Body of pancreas (tissue), 4 donors: ENCODE measurements at places on chromosomes 6 and 20. TPM values are rescaled to one million over a fixed set of nuclear protein-coding genes. Genes with fewer than 3 reads are reported as not detected.

The KIFC1 gene
- not detected for total RNA-seq

GRCh38 chr6:117677553-117678141, 2.4 kb downstream of the NUS1 start:
- DNase-seq = no peak
- no peak overlapping the region for H3K27ac ChIP-seq
- peaks cover 42% of the 10 kb centered on the region for H3K4me1 ChIP-seq
- no peaks in the 10 kb centered on the region for H3K27me3 ChIP-seq
- H3K36me3 ChIP-seq = no peaks in the 10 kb centered on the region

GRCh38 chr6:55052846-55053245, 121.5 kb upstream of the HCRTR2 start:
- DNase-seq = no peak
- H3K4me3 ChIP-seq = no peak overlapping the region
- no peaks in the 10 kb centered on the region for H3K36me3 ChIP-seq
- no peaks in the 10 kb centered on the region for H3K4me1 ChIP-seq

DNA sequence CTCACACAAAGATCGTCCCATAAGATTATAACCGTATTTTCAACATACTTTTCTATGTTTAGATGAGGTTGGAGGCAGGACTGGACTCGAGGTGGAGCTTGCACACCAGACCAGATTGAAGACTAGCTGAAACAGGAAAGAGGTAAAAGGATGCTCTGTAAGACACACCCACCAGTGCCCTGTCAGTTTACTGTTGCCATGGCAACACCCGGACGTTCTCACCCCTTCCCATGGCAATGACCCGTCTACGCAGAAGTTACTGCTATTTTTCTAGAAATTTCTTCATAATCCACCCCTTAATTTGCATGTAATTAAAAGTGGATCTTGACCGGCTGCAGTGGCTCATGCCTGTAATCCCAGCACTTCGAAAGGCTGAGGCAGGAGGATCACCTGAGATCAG, 13.6 kb upstream of the SRSF6 start:
- no peak for DNase-seq
- no peaks in the 10 kb centered on the region for H3K4me1 ChIP-seq
- peaks cover 4% of the 10 kb centered on the region for H3K27me3 ChIP-seq
- no peaks in the 10 kb centered on the region for H3K36me3 ChIP-seq
- no peak overlapping the region for H3K4me3 ChIP-seq

GRCh38 chr6:112877134-112878100, 530.3 kb downstream of the RFPL4B start:
- no peaks in the 10 kb centered on the region for H3K4me1 ChIP-seq
- no peak for DNase-seq
- H3K27me3 ChIP-seq = no peaks in the 10 kb centered on the region
- no peaks in the 10 kb centered on the region for H3K36me3 ChIP-seq

GRCh38 chr6:136487759-136488425, 62.3 kb downstream of the MAP7 start:
- no peaks in the 10 kb centered on the region for H3K27me3 ChIP-seq
- no peak overlapping the region for H3K27ac ChIP-seq
- H3K4me3 ChIP-seq = no peak overlapping the region
- H3K4me1 ChIP-seq = peaks cover 5% of the 10 kb centered on the region
- no peak for DNase-seq

The ANKRD66 gene
- not detected for total RNA-seq

GRCh38 chr20:25020345-25020744, 27.8 kb upstream of the APMAP start:
- peaks cover 92% of the 10 kb centered on the region for H3K4me1 ChIP-seq
- no peak overlapping the region for H3K4me3 ChIP-seq
- H3K27me3 ChIP-seq = no peaks in the 10 kb centered on the region

The FUT9 gene
- 0.26 TPM for total RNA-seq

DNA sequence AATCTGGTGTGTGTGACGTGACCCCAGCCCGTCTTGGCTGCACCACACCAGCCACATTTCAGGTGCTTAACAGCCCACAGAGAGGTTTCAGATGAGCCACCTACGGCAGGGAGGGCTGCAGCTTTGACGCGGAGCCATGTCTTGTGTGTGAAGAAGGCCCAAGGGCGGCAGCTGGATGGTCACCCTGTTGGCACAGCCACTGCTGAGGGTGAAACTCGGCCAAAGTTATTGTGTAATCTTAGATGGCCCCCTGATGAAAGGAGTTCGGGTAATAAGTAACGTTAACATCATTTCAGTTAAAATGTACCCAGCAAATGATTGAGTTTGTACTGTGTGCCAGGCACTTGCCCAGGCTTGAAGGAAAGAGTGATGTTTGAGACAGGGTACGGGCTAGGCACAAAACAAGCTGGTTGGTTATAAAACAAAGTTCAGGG, 97.2 kb downstream of the SSR1 start:
- no peaks in the 10 kb centered on the region for H3K27me3 ChIP-seq
- peak; percentile 77 for DNase-seq
- no peak overlapping the region for H3K4me3 ChIP-seq
- H3K27ac ChIP-seq = peak overlapping the region; percentile 74
- H3K4me1 ChIP-seq = peaks cover 58% of the 10 kb centered on the region

- H3K27ac ChIP-seq = no peak overlapping the region
- no peaks in the 10 kb centered on the region for H3K27me3 ChIP-seq
- DNase-seq = no peak
- H3K4me3 ChIP-seq = no peak overlapping the region
- H3K36me3 ChIP-seq = no peaks in the 10 kb centered on the region
These were observed 1.3 kb downstream of the GZF1 start for GRCh38 chr20:23363257-23363649.

GRCh38 chr6:144104898-144105487, 9.6 kb upstream of the SF3B5 start:
- H3K4me1 ChIP-seq = no peaks in the 10 kb centered on the region
- no peak overlapping the region for H3K4me3 ChIP-seq
- no peaks in the 10 kb centered on the region for H3K27me3 ChIP-seq
- H3K27ac ChIP-seq = no peak overlapping the region

The BPIFB1 gene
- total RNA-seq = not detected

The PCMT1 gene
- 26.7 TPM for total RNA-seq

- H3K4me1 ChIP-seq = no peaks in the 10 kb centered on the region
- H3K27me3 ChIP-seq = no peaks in the 10 kb centered on the region
- no peak overlapping the region for H3K4me3 ChIP-seq
- peaks cover 2% of the 10 kb centered on the region for H3K36me3 ChIP-seq
- H3K27ac ChIP-seq = no peak overlapping the region
- no peak for DNase-seq
These were observed 94.5 kb downstream of the ZMYND8 start for GRCh38 chr20:47262008-47262364.

DNA sequence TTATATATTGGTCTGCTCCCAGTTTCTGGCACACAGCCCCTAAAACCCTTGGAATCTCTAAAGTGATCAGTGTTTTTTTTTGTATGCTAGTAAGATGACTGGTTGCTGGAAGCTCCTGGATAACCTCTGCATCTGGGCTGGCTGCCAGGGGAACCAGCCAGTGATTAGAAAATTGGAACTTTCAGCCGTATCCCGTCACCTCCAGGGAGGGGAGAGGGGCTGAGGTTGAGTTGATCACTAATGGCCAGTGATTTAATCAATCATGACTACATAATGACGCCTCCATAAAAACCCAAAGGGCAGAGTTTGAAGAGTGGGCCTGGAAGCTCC, 48.0 kb upstream of the NOP56 start:
- H3K4me3 ChIP-seq = no peak overlapping the region
- no peak overlapping the region for H3K27ac ChIP-seq
- H3K36me3 ChIP-seq = no peaks in the 10 kb centered on the region
- DNase-seq = no peak
- H3K27me3 ChIP-seq = no peaks in the 10 kb centered on the region
- no peaks in the 10 kb centered on the region for H3K4me1 ChIP-seq
